ENCODE measurements at places on chromosomes 4 and X. TPM values are rescaled to one million over a fixed set of nuclear protein-coding genes. Genes with fewer than 3 reads are reported as not detected.

- no peak overlapping the region for H3K4me3 ChIP-seq
- H3K4me1 ChIP-seq = no peaks in the 10 kb centered on the region
- H3K36me3 ChIP-seq = peaks cover 1% of the 10 kb centered on the region
These were observed 283.8 kb downstream of the TRIML1 start for GRCh38 chr4:188423039-188423438.

GRCh38 chrX:3345281-3346191, 916 bp downstream of the MXRA5 start:
- no peak for DNase-seq
- H3K4me1 ChIP-seq = no peaks in the 10 kb centered on the region
- H3K27me3 ChIP-seq = peaks cover 16% of the 10 kb centered on the region
- no peaks in the 10 kb centered on the region for H3K36me3 ChIP-seq
- H3K27ac ChIP-seq = no peak overlapping the region

PRR32 gene
- not detected for total RNA-seq

- H3K4me1 ChIP-seq = peaks cover 16% of the 10 kb centered on the region
- DNase-seq = no peak
- no peaks in the 10 kb centered on the region for H3K27me3 ChIP-seq
These were observed 64.1 kb downstream of the TMA16 start for GRCh38 chr4:163558539-163559044.

DNA sequence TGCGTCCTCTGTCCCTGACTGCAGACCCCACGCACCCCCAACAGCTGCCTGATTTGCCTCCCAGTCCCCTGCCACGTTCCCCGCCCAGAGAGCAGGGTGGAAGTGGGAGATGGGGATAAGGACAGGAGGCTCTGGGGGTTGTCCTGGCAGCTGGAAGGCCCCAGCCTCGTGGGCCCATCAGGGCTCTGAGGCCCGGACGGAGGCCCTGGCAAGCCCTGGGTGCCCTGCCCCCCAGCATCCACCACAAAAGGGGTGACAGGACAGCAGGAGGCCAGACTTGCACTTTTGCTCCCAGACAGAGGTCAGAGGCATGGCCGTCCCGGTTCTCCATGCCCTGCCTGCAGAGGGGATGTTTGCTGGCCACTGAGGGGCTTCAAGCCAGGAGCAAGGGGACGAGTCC, 4.7 kb downstream of the SH3TC1 start:
- peaks cover 2% of the 10 kb centered on the region for H3K36me3 ChIP-seq
- no peaks in the 10 kb centered on the region for H3K27me3 ChIP-seq
- no peak overlapping the region for H3K27ac ChIP-seq
- H3K4me3 ChIP-seq = no peak overlapping the region
- peaks cover 29% of the 10 kb centered on the region for H3K4me1 ChIP-seq
- DNase-seq = no peak

DNA sequence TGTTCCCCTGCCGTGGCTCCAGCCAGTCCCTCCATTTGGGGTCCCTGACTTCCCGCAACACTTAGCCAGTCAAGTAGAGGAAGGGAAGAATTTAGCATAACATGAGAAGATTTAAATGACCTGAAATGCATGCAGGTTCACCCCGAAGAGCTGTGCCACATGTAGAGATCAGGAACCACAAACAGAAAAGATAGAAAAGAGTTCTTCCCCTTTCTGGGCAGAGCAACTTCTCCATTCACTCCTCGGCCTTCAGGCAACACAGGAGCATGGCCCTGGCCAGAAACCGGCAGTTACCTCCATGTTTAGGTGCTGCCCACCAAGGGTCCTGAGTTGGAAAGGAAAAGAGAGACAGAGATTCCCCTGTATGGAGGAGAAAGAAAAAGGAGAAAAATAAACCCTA, 5.2 kb downstream of the NLRP2B start:
- no peak overlapping the region for H3K27ac ChIP-seq
- no peak for DNase-seq
- H3K27me3 ChIP-seq = peaks cover 21% of the 10 kb centered on the region

- H3K36me3 ChIP-seq = no peaks in the 10 kb centered on the region
- no peaks in the 10 kb centered on the region for H3K27me3 ChIP-seq
- no peak overlapping the region for H3K4me3 ChIP-seq
- DNase-seq = no peak
- peaks cover 23% of the 10 kb centered on the region for H3K4me1 ChIP-seq
These were observed 42.3 kb downstream of the TRIM2 start for GRCh38 chr4:153246446-153247115.

- DNase-seq = no peak
- H3K27me3 ChIP-seq = no peaks in the 10 kb centered on the region
- no peak overlapping the region for H3K4me3 ChIP-seq
- H3K27ac ChIP-seq = no peak overlapping the region
- peaks cover 19% of the 10 kb centered on the region for H3K4me1 ChIP-seq
- no peaks in the 10 kb centered on the region for H3K36me3 ChIP-seq
These were observed 83.3 kb downstream of the CLDN34 start for GRCh38 chrX:10050481-10050880.

ARHGAP6 gene
- not detected for total RNA-seq

DNA sequence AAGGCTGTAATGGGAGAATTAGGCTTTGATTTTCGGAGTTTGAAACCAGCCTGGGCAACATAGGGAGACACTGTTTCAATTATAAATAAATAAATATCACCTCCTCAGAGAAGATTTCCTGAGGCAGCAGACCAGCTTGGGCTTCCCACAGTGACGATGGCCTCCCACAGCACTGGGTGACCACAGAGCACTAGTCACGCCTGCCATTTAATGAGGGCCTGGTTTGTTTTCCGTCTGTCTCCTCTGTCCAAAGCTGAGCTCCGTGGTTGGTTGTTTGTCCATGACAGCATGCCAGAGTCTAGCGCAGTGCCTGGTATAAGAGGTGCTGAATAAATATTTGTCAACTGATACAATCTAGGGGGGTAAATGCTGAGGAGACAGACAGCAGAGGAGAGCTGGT, 10.4 kb upstream of the PDGFRA start:
- no peaks in the 10 kb centered on the region for H3K36me3 ChIP-seq
- H3K27me3 ChIP-seq = peaks cover 46% of the 10 kb centered on the region
- no peak for DNase-seq
- no peak overlapping the region for H3K27ac ChIP-seq
- no peak overlapping the region for H3K4me3 ChIP-seq
- H3K4me1 ChIP-seq = peaks cover 7% of the 10 kb centered on the region

GRCh38 chr4:167232805-167233684, 1.2 kb downstream of the SPOCK3 start:
- no peak overlapping the region for H3K27ac ChIP-seq
- H3K36me3 ChIP-seq = no peaks in the 10 kb centered on the region
- peaks cover 29% of the 10 kb centered on the region for H3K27me3 ChIP-seq
- DNase-seq = no peak

GRCh38 chr4:37767546-37767945, 58.9 kb upstream of the PGM2 start:
- H3K4me1 ChIP-seq = peaks cover 29% of the 10 kb centered on the region
- no peak for DNase-seq
- H3K27me3 ChIP-seq = no peaks in the 10 kb centered on the region
- no peak overlapping the region for H3K4me3 ChIP-seq
- H3K27ac ChIP-seq = no peak overlapping the region
- no peaks in the 10 kb centered on the region for H3K36me3 ChIP-seq

MAGEA1 gene
- not detected for total RNA-seq

UGT2B17 gene
- total RNA-seq = not detected

DNA sequence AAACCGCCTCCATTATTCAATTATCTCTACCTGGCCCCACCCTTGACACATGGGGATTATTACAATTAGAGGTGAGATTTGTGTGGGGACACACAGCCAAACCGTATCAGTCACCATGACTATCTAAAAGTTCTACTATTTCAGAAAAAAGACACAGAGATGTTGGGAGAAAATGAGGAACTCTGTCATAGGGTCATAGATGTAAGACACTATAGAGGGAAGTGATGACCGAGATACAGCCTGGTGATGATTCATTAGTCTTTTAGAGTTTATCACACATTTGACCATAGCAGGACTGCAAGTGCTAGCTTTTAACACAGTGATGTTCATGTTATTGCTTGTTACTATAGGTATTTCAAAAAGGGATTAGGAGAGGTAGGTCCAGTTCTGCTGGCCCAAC, 357.0 kb upstream of the AADAT start:
- no peak overlapping the region for H3K4me3 ChIP-seq
- no peaks in the 10 kb centered on the region for H3K27me3 ChIP-seq
- H3K4me1 ChIP-seq = no peaks in the 10 kb centered on the region
- no peak for DNase-seq
- no peak overlapping the region for H3K27ac ChIP-seq

- H3K36me3 ChIP-seq = no peaks in the 10 kb centered on the region
- H3K4me3 ChIP-seq = no peak overlapping the region
- no peak overlapping the region for H3K27ac ChIP-seq
- peaks cover 7% of the 10 kb centered on the region for H3K27me3 ChIP-seq
- peaks cover 18% of the 10 kb centered on the region for H3K4me1 ChIP-seq
These were observed 250.4 kb downstream of the ADAMTS3 start for GRCh38 chr4:72318421-72319170.

- no peaks in the 10 kb centered on the region for H3K36me3 ChIP-seq
- DNase-seq = no peak
- no peaks in the 10 kb centered on the region for H3K27me3 ChIP-seq
- no peak overlapping the region for H3K27ac ChIP-seq
These were observed 850.4 kb upstream of the FRG1 start for GRCh38 chr4:189090174-189090814.

PCYT1B gene
- total RNA-seq = 0.12 TPM

DNA sequence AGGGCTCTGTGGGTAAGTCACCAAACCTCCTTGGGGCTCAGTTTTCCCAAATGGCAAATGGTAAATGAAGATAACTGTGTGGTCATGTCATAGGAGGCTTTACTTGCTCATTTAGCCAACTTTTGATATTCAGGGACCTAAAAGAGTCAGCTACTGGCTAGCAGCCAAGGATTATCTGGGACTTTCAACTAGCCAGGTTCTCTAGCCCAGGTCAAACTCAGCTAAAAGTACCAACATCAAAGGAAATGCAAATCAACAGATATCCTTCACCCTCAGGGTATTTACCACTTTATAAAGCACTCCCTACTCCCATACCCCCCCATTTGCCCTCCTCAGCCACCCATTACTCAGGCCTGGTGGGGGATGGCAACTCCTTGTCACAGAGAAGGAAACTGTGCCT, 7.5 kb downstream of the AMER1 start:
- H3K27ac ChIP-seq = no peak overlapping the region
- H3K4me3 ChIP-seq = no peak overlapping the region
- H3K36me3 ChIP-seq = no peaks in the 10 kb centered on the region
- peaks cover 7% of the 10 kb centered on the region for H3K27me3 ChIP-seq
- no peak for DNase-seq

DGKK gene
- total RNA-seq = not detected

AWAT2 gene
- not detected for total RNA-seq

DNA sequence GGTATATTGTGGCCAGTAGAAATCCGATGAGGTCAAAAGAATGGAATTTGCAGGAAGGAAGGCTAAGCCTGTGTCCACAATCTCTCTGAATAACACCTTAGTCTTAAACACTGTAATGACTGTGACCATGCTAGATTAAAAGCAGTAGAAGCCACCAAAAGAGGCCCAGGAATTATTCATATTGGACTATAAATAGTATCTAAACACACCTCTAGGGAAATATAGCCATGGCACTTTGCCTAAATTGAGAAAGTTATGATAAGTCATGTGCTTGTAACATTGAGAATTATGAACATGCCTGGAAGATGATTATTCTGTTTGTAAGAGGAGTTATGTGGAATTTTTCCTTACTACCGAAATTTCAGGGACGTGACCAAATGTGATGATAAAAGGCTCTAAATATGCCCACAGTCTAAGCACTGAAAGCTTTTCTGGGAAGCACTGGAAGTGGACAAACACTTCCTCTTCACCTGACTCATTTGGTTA, 298.5 kb downstream of the KCTD8 start:
- no peaks in the 10 kb centered on the region for H3K27me3 ChIP-seq
- H3K27ac ChIP-seq = no peak overlapping the region
- DNase-seq = no peak
- no peak overlapping the region for H3K4me3 ChIP-seq
- no peaks in the 10 kb centered on the region for H3K4me1 ChIP-seq

DNA sequence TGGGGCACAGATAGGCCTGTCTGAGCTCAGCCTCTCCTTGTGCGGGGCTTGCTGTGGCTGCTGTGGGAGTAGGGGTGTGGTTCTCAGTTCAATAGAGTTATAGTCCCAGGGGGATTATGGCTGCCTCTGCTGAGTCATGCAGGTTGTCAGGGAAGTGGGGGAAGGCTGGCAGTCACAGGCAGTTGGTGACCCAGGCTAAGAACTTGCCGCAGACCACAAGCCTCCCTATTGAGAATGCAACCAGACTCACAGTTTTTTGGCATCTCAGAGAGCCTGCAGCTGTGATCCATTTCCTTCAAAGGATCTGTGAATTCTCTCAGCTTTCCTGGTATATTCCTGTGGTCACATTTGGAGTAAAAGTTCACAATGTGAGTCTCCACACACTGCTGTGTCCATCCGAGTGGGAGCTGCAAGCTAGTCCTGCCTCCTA, 364.9 kb downstream of the ZNF674 start:
- peaks cover 1% of the 10 kb centered on the region for H3K36me3 ChIP-seq
- no peak for DNase-seq
- no peak overlapping the region for H3K4me3 ChIP-seq
- H3K27me3 ChIP-seq = peaks cover 15% of the 10 kb centered on the region
- no peaks in the 10 kb centered on the region for H3K4me1 ChIP-seq

DNA sequence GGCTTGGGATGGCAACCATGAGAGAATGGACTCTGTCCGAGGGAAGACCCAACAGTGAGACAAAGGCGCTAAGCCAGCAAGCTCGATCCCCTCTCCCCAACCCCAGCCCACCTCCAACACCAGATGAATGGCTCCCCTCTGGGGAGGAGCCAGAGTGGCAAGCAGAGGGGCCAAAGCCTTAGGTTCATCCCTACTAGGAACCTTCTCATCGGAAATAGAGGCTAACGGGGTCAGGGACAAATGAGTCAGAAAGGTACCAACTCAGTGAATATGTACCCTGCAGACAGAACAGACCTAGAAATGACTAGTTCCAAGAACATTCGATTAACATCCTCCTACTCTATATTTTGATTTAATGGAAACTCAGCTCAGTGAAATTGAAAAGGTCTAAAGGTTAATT, 73.9 kb downstream of the NSG1 start:
- peaks cover 7% of the 10 kb centered on the region for H3K36me3 ChIP-seq
- peak; percentile 4 for DNase-seq
- no peak overlapping the region for H3K4me3 ChIP-seq
- no peaks in the 10 kb centered on the region for H3K27me3 ChIP-seq

- no peak overlapping the region for H3K27ac ChIP-seq
- no peaks in the 10 kb centered on the region for H3K4me1 ChIP-seq
- no peaks in the 10 kb centered on the region for H3K36me3 ChIP-seq
- no peak overlapping the region for H3K4me3 ChIP-seq
These were observed 3.8 kb downstream of the NAT8L start for GRCh38 chr4:2062808-2063524.

SMIM10L2A gene
- total RNA-seq = 0.44 TPM

DNA sequence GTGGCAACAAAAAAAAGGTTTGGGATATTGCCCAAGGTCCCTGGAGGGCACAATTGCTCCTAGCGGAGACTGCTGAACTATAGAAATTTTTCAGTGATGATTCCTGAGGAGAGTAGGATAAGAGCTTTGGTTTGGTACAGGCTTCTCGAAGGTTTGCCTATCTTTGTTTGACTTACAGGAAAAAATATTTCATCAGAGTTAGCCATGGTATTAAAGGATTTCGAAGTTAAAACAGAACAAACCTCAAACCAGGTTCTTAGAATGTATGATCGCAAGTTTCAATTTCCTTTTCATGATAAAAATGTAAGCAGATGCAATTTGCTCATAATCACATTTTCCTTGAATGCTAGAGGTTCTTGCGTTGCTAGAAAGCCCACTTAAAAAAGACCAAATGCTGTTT, 1.7 kb downstream of the EGFL6 start:
- no peak for DNase-seq
- peaks cover 78% of the 10 kb centered on the region for H3K27me3 ChIP-seq
- peak overlapping the region; percentile 47 for H3K4me3 ChIP-seq
- peaks cover 5% of the 10 kb centered on the region for H3K36me3 ChIP-seq
- H3K27ac ChIP-seq = no peak overlapping the region

GRCh38 chr4:99447079-99447478, 11.9 kb upstream of the ADH7 start:
- H3K4me3 ChIP-seq = no peak overlapping the region
- H3K4me1 ChIP-seq = peaks cover 14% of the 10 kb centered on the region
- no peak overlapping the region for H3K27ac ChIP-seq
- H3K27me3 ChIP-seq = peaks cover 27% of the 10 kb centered on the region
- DNase-seq = peak; percentile 7

Data from activated T-cell treated with anti-CD3 and anti-CD28 coated beads, Interleukin-2, amount 50 U/mL, for 72 hours (primary cell).